ENCODE measurements at places on chromosomes 5 and 9. TPM values are rescaled to one million over a fixed set of nuclear protein-coding genes. Genes with fewer than 3 reads are reported as not detected.

- no peaks in the 10 kb centered on the region for H3K36me3 ChIP-seq
- H3K27me3 ChIP-seq: no peaks in the 10 kb centered on the region
- H3K4me3 ChIP-seq: no peak overlapping the region
- DNase-seq: no peak
- H3K27ac ChIP-seq: no peak overlapping the region
- H3K4me1 ChIP-seq: no peaks in the 10 kb centered on the region
These were observed 270.7 kb upstream of the ELAVL2 start for GRCh38 chr9:24096756-24097155.

DNA sequence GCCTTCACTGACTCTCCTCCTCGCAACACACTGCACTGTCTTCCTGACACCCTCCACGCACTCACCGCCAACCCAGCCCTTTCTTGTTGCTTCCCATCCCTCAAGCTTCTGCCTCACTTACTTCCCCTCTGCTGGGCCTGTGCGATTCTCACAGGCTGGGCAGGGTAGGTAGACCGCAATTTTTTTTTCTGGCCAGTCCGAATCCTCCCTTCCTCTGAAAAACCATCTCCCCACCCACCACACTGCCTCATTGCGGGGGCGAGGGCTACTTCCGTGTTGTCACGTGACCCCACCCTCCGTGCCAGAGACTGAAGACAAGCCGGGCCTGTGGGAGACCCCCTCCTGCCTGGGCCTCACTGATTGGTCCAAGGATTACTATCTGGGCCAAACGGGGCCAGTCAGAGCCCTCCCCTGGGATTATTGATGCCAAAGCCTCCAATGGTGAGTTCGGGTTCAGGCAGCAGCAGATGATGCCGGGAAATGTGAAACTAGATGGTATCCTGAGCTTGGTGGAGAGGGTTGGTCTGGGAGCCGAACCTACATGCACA is 73.1 kb downstream of the STK10 start:
- no peak overlapping the region for H3K4me3 ChIP-seq
- DNase-seq: no peak
- no peaks in the 10 kb centered on the region for H3K36me3 ChIP-seq
- H3K27ac ChIP-seq: no peak overlapping the region
- H3K27me3 ChIP-seq: no peaks in the 10 kb centered on the region

GRCh38 chr5:68148096-68148495 is 67.5 kb upstream of the PIK3R1 start:
- no peak overlapping the region for H3K27ac ChIP-seq
- no peaks in the 10 kb centered on the region for H3K27me3 ChIP-seq
- no peak overlapping the region for H3K4me3 ChIP-seq
- H3K4me1 ChIP-seq: no peaks in the 10 kb centered on the region

DNA sequence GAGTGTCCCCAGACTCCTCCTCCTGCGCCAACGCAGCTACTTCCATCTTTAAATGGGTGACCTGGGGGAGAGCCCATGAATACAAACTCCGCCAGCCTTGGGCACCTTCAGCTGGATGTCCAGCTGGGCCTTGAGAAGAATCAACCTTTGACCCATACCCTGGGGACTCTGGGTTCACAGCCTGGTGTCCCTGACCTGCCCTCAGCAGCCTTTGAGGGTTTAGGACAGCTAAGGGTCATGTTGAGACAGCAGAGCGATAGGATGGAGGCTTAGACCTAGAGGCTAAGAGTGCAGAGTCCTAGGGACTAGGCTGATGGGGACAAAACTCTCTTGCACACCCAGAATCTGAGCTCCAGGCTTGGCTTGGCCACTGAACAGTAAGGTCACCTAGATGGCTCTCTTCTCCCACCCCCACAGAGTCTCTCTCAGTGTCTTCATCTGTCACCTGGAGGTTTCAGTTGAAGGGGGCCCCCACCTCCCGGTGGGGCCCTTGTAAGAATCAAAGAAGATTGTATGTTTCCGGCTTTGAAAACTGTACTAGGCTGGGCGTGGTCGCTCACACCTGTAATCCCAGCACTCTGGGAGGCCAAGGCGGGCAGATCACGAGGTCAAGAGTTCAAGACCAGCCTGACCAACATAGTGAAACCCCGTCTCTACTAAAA is 6.7 kb upstream of the AQP3 start:
- DNase-seq: no peak
- no peaks in the 10 kb centered on the region for H3K4me1 ChIP-seq
- H3K27ac ChIP-seq: no peak overlapping the region

DNA sequence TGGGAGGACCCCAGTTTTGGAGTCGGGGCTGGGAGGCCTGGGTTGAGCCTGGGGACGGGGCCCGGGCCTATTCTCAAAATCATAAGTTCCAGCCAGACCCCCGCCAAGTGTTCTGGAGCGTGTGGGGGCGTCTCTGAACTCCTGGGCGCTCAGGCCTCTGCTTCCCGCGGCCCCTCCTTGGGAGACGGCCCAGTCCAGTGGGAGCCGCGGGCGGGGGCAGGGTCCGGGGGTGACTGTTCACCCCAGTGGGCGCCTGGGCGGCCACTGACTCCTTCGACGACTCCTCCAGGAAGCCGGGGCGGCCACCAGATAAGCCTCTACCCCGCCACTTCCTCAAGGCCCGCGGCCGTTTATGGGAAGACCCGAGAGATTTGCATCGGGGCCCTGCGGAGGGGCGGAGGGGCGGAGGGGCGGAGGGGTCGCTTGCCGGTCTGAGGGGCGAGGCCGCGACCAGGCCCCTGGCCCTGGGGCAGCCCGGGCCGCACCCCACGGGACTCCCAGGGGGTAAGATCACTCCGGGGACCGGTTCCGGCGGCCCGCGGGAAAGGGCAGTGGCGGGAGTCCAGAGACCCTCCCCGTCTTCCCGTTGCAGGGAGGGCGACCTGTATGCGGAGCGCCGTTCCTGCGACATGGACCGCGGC is 655 bp downstream of the TOR4A start:
- no peak for DNase-seq
- H3K4me1 ChIP-seq: peaks cover 7% of the 10 kb centered on the region
- no peaks in the 10 kb centered on the region for H3K27me3 ChIP-seq
- peak overlapping the region; percentile 88 for H3K27ac ChIP-seq

The CDH12 gene
- polyA plus RNA-seq: 0.17 TPM

GRCh38 chr5:40277161-40277906 is 402.4 kb upstream of the PTGER4 start:
- H3K27me3 ChIP-seq: no peaks in the 10 kb centered on the region
- no peak overlapping the region for H3K4me3 ChIP-seq
- no peak overlapping the region for H3K27ac ChIP-seq
- DNase-seq: no peak
- H3K4me1 ChIP-seq: no peaks in the 10 kb centered on the region

The SYK gene
- 13.3 TPM for polyA plus RNA-seq

The ENTR1 gene
- polyA plus RNA-seq: 25.9 TPM

DNA sequence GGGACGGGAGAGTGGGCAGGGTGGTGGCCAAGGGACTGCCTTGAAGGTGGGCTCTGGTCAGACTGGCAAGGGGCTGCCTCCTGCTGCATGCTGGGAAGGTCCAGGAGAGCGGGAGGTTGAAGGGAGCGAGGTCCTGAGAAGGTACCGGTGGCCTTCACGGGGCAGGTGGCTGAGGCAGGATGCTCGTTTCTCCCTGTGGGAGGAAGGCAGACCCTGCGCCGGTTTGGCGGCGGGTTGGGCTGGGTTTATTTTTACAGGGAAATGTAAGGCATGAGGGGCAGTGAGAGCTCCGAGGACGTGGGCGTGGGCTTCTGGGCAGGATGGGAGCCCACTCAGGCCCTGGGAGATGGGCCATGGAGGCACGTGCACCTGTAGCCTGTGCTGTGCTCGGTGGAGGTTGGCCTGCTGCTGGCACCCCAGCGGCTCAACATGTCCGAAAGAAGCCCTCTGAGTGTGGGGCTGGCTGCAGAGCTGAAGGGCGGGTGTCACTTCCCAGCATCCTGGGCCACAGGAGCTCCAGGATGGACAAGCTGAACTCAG is 27.3 kb downstream of the IER5L start:
- H3K27ac ChIP-seq: no peak overlapping the region
- no peak overlapping the region for H3K4me3 ChIP-seq
- DNase-seq: no peak
- H3K36me3 ChIP-seq: peaks cover 5% of the 10 kb centered on the region
- H3K4me1 ChIP-seq: no peaks in the 10 kb centered on the region
- no peaks in the 10 kb centered on the region for H3K27me3 ChIP-seq

- H3K4me1 ChIP-seq: no peaks in the 10 kb centered on the region
- H3K27ac ChIP-seq: no peak overlapping the region
- no peaks in the 10 kb centered on the region for H3K27me3 ChIP-seq
- no peaks in the 10 kb centered on the region for H3K36me3 ChIP-seq
- no peak overlapping the region for H3K4me3 ChIP-seq
- no peak for DNase-seq
These were observed 79.8 kb downstream of the MRPL36 start for GRCh38 chr5:1719860-1720259.

- no peaks in the 10 kb centered on the region for H3K27me3 ChIP-seq
- no peaks in the 10 kb centered on the region for H3K36me3 ChIP-seq
- H3K4me3 ChIP-seq: no peak overlapping the region
- DNase-seq: no peak
- H3K27ac ChIP-seq: no peak overlapping the region
These were observed 414.0 kb downstream of the ELAVL2 start for GRCh38 chr9:23412046-23412445.

The GPRIN1 gene
- polyA plus RNA-seq: 0.45 TPM

The CREBRF gene
- 6.1 TPM for polyA plus RNA-seq

All from kidney (tissue), 22 donors.